ENCODE measurements at places on chromosomes 4 and X.

DNA sequence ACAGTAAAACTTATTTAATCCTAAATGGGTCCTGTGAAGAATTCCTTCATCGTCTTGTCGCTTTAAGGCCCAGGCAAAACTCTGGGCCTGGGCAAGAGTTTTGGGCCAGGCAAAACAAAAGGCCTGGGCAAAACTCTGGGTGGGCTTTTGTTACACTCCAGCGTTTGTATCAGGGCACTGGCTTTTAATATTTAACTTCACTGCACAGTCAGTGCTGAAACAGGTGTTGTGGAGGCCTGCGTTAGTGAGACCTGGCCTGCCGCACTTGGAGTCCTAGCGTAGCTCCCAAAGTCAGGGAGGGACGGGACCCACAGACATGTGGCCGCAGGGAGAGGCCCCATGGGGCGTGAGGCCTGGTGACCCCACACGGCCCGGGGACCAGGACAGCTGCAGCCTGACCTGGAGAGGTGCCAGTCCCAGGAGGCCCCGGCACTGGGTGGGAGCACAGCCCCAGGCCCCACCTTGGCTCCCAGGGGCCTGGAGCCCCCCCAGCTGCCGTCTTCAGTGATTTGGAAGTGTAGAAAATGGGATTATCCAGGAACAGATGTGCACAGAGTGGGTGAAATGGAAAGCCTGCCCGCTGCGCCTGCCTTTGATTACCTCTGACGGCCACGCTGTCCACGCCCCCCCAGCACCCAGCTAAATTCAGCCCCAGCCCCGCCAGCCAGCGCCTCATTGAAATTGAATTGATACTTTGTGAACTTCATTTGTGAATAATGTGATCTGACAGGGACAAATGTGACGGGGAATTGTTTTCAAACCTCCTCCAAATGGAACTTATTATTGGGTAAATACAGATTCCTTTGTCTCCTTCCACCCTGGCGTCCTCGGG, 132.9 kb upstream of the NKX1-1 start:
- no peak for DNase-seq

DNA sequence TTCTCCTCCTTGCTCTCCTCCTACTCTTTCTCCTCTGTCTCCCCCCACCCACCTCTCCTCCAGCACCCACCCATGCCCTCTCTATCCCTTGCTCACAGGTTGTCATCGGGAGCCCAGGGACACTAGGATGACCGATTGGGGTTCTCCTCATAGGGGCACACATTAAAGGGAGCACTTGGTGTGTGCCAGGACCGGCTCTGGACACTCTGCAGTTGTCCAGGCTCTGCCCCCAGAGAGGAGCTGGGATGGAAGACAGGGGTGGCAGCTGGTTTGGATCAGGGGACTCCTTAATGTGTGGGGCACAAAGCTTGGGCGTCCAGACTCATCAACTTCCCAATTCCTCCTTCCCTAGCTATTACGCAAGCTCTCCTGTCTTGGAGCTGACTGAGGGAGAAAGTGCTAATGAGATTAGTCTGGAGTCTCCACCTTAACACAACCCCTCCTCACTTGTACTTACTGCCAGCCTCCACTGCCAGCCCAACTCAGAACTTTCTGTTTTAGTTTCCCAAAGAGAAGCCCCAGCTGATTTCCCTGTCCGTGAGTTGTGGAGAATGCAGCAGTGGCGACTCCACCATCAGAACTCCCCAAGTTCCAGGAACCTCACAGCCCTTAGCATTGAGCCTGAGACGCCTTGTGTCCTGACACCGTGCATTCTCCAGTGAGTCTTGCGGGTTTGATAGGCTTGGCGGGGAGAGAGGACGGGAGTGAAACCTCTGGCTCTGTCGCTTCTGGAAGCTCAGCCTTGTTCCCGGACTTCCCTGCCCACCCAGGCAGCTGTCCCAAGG, 52.2 kb downstream of the CXorf49B start:
- DNase-seq = no peak

- peak; percentile 83 for DNase-seq
Measured at GRCh38 chrX:119622356-119623232, 16.4 kb upstream of the NKRF start.

DNA sequence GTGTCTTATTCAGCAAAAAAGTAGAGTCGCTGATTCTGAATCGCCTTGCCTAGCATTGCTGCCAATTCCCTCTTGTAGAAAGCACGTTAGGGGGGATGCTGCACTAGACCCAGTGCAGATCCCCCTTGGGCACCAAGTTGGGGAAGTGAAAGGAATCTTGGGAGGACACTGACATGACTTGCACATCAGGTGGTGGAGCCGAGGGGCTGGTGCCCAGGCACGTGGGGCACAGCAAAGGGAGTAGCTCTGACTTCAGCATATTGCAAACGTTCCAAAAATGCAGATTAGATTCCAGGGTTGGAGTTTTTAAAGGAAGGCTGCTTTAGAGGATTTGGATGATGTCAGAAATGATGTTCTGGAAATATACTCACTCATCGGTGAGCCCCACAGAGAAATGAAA, 47.4 kb upstream of the GPM6B start:
- peak; percentile 9 for DNase-seq

DNA sequence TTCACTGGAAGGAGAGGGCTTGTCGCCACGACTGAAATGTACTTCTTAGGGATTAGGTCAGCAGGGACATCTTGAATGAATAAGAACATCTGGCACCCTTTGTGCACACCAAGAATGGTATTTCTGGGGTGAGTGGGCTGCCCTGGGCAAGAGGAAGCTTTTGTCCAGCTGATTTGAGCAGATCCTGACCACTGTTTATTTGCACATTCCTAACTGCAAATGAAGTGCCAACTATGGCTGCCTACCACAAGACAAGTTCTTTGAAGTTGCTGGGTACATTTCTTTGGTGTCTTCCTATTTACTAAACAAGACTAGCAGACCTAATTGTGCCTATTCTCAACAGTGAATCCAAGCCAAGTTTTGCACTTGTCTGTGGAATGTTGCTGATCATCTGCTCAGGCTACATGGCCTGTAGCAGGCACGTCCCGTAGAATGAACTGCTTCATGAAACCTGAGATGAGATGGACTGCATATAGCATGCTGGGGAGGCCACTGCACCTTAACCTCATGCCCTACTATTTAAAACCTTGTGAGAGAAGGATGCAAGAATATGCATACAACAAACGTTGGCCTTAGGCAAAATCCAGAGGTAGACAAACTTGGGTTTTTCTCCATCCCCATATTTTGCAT, 45.0 kb downstream of the PIR start:
- peak; percentile 14 for DNase-seq

Measured in fibroblast of skin of abdomen (primary cell).